ENCODE measurements at places on chromosomes 5 and 9.

DNA sequence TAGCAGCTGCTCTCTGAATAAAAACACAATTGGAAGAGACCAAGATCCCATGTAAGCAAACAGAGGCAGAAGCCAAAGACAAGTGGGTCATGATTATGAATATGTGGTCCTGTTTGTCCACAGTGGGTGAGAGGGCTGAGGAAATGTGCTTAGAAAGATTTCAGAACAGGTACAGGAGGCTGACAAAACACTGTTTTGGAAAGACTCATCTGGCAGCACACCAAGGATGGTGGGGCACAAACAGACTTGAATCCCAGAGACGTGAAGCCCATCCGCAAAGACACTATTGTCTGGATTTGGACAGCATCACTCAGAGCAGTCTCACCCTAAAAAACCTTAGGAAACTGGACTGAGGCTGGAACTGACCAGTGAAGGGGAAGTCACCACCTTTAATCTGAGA, 85.0 kb downstream of the ADRB2 start:
- DNase-seq = no peak

DNA sequence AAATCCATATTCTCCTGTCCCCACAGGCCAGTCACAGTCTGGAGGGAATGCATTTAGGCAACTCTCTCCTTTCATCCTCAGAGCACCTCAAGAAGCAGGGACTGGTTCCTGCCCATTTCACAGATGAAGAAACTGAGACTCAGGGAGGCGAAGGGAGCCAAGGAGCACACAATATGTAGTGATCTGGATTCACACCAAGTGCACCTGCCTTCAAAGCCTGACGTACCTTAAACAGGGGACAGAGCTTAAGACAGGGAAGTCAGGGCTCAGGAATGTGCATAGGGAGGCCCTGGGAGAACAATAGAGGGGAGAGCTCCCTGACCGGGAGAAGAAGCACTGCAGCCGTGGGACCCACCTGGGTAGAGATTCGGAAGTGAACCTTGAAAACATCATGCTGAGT, 83.0 kb downstream of the GABBR2 start:
- no peak for DNase-seq

DNA sequence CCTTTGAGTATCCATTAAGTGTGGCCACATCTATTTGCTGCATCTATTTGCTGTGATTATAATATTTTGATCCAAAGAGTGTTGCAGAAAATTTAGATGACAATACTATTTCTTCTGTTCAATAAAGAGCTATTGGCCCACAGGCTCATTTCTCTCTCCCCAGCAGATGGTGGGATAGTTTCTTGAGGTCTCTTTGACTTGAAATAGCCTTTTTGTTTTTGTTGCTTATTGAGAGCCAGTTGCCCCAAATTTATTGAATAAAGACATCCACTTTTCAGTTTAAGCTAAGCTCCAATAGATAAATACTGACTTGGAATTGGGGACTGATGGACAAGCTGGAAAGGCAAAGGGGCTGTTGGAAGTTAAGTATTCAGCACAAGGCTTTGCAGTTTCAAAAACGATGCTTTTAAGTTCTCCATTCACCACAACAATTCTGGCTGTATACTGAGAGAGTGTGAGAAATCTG, 290.1 kb upstream of the MPDZ start:
- DNase-seq = no peak

GRCh38 chr5:73981704-73982103, 355.7 kb downstream of the ARHGEF28 start:
- DNase-seq = no peak

DNA sequence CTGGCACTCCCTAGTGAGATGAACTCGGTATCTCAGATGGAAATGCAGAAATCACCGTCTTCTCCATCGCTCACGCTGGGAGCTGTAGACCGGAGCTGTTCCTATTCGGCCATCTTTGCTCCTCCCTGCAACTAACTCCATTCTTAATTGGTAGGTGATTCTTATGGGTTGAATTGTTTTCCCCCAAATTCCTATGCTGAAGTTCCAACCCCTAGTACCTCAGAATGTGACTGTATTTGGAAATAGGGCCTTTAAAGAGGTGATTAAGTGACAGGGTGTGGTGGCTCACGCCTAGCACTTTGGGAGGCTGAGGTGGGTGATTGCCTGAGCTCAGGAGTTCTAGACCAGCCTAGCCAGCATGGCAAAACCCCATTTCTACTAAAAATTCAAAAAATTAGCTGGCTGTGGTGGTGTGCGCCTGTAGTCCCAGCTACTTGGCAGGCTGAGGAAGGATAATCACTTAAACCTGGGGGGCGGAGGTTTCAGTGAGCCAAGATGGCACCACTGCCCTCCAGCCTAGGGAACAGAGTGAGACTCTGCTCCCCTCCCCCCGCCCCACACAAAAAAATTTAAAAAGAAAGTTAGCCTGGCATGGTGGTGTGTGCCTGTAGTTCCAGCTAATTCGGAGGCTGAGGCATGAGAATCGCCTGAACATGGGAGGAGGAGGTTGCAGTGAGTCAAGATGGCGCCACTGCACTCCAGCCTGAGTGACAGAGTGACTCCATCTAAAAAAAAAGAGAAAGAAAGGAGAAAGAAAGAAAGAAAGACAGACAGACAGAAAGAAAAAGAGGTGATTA, 25.2 kb upstream of the FOCAD start:
- DNase-seq = no peak
